Mesenchymal stem cell (in vitro differentiated cells and primary cell): ENCODE measurements at places on chromosomes 1 and 21.
A peak's percentile ranks its signal among the peaks of the same experiment; 100 is the strongest.

DNA sequence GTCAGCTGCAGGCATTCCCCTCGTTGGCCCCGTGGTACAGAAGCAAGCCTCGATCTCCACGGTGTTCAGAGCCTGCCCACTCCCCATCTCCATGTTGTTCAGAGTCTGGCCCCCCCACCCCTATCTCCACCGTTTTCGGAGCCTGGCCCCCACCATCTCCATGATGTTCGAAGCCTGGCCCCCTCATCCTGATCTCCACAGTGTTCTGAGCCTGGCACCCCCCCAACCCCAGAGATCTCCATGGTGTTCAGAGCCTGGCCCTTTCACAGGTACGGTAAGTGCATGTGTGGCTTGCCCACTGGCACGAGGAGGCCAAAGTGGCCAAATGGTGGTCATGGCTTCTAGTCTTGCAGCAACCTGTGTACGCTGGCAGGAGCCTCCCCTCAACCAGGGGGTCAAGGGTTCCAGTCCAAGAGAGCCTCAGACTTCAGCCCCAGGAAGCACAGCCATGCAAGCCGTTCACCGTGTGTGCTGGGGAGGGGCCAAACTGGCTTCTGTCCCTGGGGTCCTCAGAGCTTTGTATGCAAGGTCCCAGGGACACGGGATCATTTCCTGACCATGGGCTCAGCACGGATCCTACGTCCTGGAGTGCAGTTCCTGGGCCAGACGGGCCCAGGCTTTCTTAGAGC is 13.3 kb upstream of the PCBP3 start:
- DNase-seq = no peak

GRCh38 chr1:34149501-34149900 is 15.5 kb downstream of the CSMD2 start:
- DNase-seq = no peak

- DNase-seq = no peak
These were observed 93.7 kb downstream of the TTC3 start for GRCh38 chr21:37166733-37167132.

DNA sequence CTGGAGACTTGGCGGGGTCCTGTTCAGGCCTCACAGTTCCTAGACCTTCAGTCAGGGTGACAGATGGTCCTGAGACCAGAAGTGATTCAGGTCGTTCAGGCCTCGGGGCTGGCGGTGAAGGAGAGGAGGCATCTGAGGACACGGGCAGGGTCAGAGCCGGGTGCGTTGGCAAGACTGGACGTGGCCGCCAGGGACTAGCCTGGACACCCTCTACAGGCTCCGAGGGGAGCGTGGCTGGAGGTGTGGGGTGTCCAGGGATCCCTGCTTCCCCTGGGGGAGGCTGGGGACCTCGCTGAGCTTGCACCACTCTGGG is 64.0 kb upstream of the TARDBP start:
- DNase-seq = no peak

GRCh38 chr1:233863901-233864545 is 40.5 kb upstream of the SLC35F3 start:
- no peak for DNase-seq

DNA sequence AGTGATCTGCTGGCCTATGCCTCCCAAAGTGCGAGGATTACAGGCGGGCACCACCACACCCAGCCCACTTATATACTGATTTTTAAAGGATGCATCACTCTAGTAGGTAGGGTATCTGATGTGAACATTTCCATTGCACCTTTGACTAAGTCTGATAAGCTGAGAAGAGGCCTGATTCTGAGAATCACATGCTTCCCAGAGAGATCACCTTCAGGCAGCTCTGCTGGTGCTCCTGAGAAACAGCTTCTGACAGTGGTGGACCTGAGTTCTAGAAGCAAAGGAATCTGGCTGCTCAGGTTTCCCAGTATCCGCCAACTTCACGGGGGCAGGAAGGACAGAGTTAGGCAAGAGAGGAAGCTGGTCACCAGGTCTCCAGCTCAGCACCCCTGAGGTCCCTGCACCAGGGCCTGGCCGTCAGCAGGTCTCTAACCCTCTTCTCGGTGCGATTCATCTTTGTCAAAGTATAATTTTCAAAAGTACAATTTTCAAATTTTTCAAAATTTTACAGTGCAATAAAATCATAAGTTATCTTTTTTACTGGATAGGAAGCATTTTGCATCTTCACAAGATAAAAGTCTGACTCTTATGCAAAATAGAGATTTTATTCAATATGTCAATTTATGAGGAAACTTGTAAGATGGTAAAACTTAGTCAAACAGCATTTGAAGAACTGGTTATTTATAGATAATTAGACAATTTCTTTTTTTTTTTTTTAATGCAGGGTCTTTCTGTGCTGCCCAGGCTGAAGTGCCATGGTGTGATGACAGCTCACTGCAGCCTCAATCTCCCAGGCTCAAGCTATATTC is 25.8 kb upstream of the MPZL1 start:
- no peak for DNase-seq

GRCh38 chr1:157124855-157125254 is 13.3 kb downstream of the ETV3 start:
- no peak for DNase-seq

- no peak for DNase-seq
These were observed 9.5 kb downstream of the MTHFR start for GRCh38 chr1:11796036-11796828.

GRCh38 chr1:100037927-100038659 is 68.3 kb downstream of the SLC35A3 start:
- DNase-seq = peak; percentile 89

DNA sequence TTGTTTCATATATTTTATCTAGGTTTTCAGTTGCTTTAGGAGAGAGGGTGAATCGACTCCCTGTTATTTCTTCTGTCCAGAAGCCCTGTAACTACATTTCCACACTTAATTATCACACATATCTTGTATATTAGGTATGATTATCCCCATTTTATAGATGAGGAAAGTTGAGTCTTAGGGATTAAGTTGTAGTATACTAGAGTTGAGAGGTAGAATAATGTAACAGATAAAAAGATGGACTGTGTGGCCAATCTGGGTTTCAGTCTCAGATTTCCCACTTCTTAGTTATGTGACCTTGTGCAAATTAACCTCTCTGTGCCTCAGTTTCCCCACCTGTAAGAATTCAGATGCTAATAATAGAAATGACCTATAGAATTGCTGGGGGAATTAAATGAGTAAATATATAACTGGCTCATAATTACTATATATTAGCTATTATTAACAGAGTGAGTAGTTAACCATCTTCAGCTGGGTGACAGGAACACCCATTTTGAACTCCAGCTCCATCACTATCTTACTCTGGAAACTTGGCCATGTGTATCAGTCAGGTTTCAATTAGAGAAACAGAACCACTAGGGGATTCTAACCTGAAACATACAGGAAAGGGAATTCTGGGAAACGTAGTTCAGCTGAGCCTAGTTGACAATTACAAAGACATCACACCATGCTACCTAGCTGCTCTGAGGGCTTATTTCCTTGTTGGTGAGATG is 20.4 kb upstream of the FOXO6 start:
- DNase-seq = no peak

- no peak for DNase-seq
These were observed 437.6 kb downstream of the PTPRU start for GRCh38 chr1:29673669-29674626.

DNA sequence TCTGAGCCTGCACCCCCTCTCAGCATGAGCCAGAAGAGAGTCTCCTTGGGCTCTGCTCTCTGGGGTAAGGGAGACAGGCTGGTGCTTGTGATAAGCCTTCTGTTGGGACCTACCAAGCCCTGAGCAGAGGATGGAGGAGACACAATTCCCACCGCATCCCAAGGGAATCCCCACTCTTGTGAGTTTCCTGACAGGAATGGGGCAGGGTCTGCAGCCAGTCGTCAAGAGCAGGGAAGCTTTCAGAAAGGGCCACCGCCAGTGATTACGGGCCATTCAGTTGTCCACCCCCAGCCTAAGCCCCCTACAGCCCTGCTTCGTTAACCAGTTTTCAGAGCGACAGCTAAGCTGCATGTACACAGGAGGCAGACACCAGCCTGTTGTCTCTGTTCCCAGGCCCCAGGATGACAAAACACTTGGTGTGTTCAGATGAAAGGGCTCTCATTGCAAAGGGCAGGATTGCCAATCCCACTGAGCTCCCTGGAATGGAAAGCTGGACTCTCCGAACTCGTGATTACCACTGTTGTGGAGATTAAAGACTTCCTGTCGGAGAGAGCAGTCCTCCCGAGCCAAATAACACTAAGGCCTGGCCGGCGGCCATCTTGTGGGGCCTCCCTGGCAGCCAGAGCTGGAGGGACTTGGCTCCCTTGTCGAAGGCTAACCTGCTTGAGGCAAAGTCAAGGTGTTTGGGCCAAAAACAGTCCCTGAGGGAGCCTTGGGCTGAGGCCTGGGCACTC is 37.4 kb upstream of the SLC30A1 start:
- DNase-seq = no peak

DNA sequence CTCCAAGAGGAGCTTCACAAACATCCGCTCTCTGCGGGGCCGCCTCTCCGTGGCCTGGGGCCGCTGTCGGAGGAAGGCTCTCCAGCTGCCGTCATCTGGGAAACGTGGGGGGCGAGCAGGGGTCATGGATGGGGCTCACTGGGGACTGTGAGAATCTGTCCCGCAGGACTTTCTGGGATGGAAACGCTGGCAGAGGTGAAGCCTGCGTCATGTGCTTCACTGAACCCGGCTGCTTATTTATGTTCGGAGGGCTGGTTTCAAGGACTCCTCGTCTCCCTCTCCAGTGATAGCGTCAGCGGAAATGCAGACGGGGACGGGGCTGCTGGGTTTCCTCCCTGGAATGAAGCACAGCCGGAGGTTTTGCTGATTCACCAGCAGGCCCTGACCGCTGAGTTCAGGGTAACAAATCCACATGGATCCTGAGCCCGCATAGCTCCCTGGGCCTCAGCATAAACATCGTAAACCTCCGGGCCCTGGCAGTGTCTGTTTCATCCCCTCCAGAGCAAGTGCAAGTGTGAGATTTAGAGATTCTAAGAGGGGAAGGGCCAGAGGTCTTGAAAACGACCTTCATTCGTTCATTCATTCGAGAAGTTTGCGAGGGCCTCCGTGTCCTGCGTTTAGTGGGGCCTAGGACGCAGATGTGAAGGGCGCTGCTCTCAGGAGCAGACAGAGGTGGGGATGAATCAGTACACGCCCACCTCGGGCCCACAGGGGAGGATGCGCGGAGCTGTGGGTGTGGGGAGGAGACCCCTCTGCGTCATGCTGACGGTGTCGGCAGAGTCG is 7.0 kb upstream of the POFUT2 start:
- peak; percentile 100 for DNase-seq

DNA sequence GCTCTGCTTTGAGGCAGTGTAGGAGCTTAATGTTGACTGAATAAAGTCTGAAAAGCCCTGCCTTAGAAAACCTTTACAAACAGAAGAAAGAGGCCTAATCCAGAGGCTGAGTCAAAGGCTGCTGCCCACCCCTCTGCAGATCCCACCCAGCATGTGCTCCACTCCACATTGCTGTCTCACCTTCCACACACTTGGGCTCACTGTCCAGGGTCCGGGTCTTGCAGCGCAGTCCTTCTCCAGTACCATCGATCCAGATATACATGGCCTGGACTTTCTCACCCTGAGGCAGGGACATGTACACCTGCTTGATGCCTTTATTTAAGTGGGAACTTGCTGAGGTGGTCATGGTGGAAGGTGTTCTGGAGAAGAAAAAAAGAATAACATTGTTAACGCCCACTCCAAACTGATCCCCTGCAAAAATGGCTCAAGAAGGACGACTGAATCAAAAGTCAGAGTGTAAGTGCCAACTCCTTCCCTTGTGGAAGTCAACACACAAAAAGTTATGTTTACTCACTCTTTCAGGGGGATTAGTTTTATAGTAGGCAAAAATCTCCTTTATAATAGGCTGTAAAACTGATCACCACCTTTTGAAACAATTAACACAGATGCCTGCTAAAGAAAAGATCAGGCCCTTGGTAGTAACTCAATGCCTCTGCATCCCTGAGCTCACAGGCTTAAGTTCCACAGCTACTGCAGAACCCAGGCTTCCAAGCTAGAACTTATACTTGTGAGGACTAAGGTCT is 3.0 kb downstream of the GLUL start:
- DNase-seq = no peak

DNA sequence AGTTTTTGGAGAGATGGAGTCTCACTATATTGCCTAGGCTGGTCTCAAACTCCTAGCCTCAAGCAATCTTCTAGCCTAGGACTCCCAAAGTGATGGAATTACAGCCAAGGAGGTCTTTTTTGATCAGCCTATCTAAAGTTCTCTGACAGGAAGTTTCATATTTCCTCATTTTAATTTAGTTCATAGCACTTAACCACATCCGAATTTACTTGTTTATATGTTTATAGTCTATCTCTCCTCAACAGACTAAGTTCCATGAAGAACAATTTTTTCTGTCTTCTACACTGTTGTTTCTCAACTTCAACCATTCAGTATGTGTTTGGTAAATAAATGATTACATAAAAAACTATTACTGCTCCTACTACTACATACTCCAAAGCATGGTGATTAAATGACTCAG is 47.9 kb downstream of the GON4L start:
- DNase-seq = no peak

DNA sequence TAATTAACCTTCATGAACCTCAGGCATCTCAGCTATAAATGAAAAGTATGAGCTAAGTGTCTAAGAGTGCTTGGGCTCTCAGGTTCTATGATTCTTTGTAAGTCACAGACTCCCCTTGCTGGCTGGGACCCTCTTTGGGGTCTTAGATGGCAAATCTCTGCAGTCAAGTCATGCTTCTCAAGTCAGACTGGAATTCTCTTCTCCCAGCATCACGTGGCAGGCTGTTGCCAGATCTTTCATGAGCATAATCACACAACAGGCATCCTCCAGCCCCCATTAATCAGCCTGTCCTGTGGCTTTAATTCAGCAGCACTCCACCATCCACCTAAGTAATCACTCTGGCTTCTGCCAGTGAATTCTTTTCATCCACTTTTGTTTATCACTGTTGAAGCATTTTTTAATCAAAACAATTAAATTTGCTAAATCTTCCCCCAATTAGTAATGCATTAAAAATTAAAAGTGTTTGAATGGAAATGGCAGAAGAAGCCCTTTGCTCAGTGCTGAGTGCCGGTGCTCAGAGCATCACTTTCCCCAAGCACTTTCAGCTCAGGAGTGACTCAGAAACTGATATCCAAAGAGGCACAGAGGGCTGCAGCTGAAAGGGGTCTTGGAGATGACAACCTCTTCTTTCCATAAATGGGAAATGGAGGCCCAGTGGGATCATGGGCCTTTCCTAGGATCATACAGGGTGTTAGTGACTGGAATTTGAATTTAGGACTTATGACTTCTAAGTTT is 50.2 kb downstream of the C8A start:
- no peak for DNase-seq

GRCh38 chr1:16014509-16015482 is 3.0 kb downstream of the HSPB7 start:
- no peak for DNase-seq

GRCh38 chr1:41497056-41497440 is 12.6 kb upstream of the EDN2 start:
- no peak for DNase-seq

DNA sequence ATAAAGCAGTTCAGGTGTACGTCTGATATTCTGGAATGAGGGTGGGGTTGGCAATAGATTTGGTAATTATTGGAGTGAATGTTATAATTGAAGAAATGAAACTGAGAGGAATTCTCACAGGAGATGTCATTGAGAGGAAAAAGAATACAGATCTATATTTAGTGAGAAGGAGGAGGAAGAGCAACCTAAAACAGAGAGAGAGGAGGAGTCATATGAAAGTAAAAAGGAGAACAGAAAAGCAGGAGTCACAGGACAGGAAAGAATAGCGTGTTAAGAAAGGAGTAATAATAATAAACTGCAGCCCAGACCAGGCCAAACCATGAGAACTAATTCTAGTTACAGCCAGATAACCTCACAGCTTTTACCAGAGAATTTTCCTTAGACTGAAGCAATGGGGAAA is 62.7 kb upstream of the MROH9 start:
- no peak for DNase-seq

GRCh38 chr1:179872558-179872957 is 5.0 kb downstream of the TOR1AIP2 start:
- DNase-seq = no peak

- no peak for DNase-seq
These were observed 11.4 kb upstream of the OLIG1 start for GRCh38 chr21:33058527-33058926.
